ENCODE measurements at places on chromosomes 1 and 21.

DNA sequence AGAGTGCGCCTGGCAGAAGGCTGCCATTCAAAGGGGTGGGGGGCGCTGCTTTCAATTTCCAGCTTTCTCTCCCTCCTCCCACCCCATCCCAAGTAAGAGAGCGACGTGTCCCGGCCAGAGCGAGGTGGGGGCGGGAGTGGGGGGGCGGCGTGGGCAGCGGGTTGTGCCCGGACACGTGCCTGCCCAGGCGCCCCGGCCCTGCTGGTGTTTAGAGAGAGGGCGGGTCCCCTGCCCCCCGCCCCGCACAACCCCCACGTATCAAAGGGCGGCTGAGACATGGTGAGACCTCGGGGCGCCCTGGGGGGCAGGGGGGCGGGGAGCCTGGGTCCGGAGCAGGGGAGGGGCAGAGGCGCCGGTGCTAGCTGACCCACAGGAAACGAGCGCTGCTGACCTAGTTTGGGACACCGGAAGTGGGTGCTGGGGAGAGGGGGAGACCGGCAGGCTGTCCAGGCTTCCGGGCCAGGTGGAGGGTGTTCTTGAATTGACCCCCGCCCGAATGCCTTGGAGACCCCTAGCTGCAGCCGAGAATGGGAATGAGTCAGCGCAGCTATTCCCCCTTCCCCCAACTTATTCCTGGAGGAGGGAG, 1.3 kb downstream of the ZBTB7B start:
- peaks cover 3% of the 10 kb centered on the region for H3K36me3 ChIP-seq
- peak overlapping the region; percentile 73 for H3K4me3 ChIP-seq
- H3K27ac ChIP-seq, result peak overlapping the region; percentile 80
- no peaks in the 10 kb centered on the region for H3K27me3 ChIP-seq
- peak; percentile 41 for DNase-seq

DNA sequence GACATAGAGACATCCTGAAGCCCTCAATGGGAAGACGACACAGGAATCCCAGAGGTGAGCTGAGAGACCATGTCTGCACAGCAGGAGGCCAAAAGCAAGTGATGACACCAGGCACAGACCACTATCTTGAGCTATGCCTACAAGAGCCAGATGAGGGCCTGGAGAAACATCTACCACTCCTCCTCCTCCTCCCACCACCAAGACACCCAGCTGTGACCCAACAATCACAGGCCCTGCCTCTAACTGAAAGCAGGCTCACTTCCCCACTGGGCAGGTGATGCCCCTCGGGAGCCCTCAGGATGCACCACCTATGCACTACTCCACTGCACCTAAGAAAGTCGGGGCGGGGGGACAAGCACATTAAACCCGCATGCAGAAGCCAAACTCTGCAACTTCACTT, 16.5 kb downstream of the TADA1 start:
- no peak for DNase-seq
- H3K27me3 ChIP-seq, result no peaks in the 10 kb centered on the region
- H3K4me1 ChIP-seq, result no peaks in the 10 kb centered on the region
- H3K36me3 ChIP-seq, result peaks cover 71% of the 10 kb centered on the region

DNA sequence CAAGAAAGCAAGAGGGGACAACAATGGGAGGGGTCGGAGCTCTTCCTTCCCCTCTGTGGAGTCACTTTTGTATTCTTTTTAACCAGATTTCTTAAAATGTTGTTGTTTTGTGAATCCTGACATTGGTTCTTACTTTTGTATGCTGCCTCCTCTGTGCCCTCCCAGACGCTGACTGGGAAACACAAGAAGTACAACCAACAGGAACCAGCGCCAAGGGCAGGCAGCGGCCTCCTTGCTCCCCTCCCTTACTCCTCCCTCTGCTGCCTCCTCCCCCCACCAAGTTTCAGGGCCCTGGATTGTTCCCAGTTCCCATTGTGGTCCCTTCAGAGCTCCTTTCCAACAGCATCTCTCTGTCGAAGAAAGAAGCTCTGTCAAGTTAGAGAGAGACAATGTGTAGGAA, 111.1 kb downstream of the BRINP2 start:
- no peaks in the 10 kb centered on the region for H3K4me1 ChIP-seq
- no peak for DNase-seq
- H3K27me3 ChIP-seq, result no peaks in the 10 kb centered on the region
- no peak overlapping the region for H3K4me3 ChIP-seq

- no peaks in the 10 kb centered on the region for H3K36me3 ChIP-seq
- H3K27me3 ChIP-seq, result peaks cover 48% of the 10 kb centered on the region
- no peak overlapping the region for H3K4me3 ChIP-seq
- H3K27ac ChIP-seq, result no peak overlapping the region
- no peak for DNase-seq
These were observed 16.0 kb downstream of the ZNF697 start for GRCh38 chr1:119632103-119632490.

DNA sequence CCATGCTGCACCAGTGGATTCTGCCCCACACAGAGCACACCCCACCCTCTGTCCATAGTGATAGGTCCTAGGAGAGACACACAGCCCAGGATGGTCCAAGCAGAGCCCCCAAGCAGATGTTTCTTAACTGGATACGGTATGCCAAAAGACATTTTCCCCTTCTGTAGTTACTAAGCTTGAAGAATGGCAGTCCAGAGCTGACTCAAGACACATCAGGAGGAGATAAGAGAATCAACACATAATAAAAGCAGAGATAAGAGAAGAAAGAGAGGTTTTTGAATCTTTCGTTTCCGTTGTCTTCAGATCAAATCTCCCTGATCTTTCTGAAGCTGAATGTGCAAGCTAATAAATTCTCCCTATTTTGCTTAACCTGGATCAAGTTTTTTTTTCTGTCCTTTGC, 21.8 kb upstream of the CASQ2 start:
- no peak overlapping the region for H3K4me3 ChIP-seq
- no peaks in the 10 kb centered on the region for H3K4me1 ChIP-seq
- H3K36me3 ChIP-seq, result no peaks in the 10 kb centered on the region
- H3K27ac ChIP-seq, result no peak overlapping the region

Measured in CD4-positive, alpha-beta T cell (primary cell).